ENCODE measurements at places on chromosomes 11 and 22. TPM values are rescaled to one million over a fixed set of nuclear protein-coding genes. Genes with fewer than 3 reads are reported as not detected.

SMTN gene
- 29.5 TPM for total RNA-seq

CNTF gene
- 4.9 TPM for total RNA-seq

PRG3 gene
- not detected for total RNA-seq

UPB1 gene
- total RNA-seq: 0.22 TPM

UCP3 gene
- 0.72 TPM for total RNA-seq

OR52E8 gene
- total RNA-seq: 1.0 TPM

TRIM48 gene
- not detected for total RNA-seq

GP1BB gene
- total RNA-seq: 2.1 TPM

FIBIN gene
- total RNA-seq: 195 TPM

OR4D5 gene
- total RNA-seq: not detected

GPR83 gene
- total RNA-seq: not detected

MAJIN gene
- total RNA-seq: not detected

ACAT1 gene
- total RNA-seq: 44.0 TPM

FOSL1 gene
- total RNA-seq: 76.5 TPM

ANGPTL5 gene
- total RNA-seq: not detected

OR51D1 gene
- not detected for total RNA-seq

All from placental pericyte (primary cell).